ENCODE measurements at places on chromosomes 16 and 17. TPM values are rescaled to one million over a fixed set of nuclear protein-coding genes. Genes with fewer than 3 reads are reported as not detected.

GRCh38 chr17:45021607-45022287, 29.7 kb downstream of the DCAKD start:
- DNase-seq = no peak

GRCh38 chr17:42422958-42423712, at the start of gene CAVIN1:
CAVIN1 (minus strand) TSS chr17:42423256; CDS start chr17:42423097, 159 bp downstream.
- DNase-seq = peak; percentile 90

GRCh38 chr17:6507535-6507934, 48.8 kb downstream of the PITPNM3 start:
- DNase-seq = no peak

DNA sequence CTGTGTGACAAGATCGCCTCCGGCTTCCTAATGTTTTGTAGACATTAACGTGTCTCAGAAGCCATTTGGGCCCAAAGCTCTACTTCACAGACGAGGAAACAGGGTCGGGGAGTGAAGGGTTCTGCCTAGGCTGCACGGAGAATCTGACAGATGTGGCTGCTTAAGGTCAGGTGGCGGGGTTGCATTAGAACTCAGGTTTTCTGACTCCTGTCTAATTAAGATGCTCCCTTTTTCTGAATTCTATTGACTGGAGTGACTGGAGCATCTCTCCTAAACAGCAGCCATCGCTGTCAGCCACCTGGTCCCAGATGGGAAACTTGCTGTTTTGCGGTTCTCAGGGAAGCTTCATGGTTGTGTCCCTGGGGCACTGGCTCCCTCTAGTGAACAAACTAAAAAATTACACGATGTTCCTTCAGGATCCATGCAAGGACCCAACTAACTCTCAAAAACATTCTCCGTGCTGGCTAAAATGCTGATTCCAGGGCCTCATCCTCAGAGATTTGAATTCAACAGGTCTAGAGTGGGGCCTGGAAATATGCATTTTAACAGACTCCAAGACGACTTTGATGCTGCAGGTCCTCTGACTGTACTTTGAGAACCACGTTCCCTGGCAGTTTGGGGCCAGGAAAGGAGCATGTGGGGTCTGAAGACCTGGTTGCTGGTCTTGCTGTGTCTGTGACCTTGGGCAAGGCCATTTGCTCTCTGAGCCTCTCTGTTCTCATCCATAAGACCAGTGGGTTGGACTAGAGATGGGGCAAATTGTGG, 117.4 kb downstream of the IRF8 start:
- no peak for DNase-seq

GRCh38 chr17:57801044-57801711, 48.7 kb downstream of the MRPS23 start:
- no peak for DNase-seq

GRCh38 chr16:47979164-47979520, 176.7 kb downstream of the ABCC12 start:
- no peak for DNase-seq

DNA sequence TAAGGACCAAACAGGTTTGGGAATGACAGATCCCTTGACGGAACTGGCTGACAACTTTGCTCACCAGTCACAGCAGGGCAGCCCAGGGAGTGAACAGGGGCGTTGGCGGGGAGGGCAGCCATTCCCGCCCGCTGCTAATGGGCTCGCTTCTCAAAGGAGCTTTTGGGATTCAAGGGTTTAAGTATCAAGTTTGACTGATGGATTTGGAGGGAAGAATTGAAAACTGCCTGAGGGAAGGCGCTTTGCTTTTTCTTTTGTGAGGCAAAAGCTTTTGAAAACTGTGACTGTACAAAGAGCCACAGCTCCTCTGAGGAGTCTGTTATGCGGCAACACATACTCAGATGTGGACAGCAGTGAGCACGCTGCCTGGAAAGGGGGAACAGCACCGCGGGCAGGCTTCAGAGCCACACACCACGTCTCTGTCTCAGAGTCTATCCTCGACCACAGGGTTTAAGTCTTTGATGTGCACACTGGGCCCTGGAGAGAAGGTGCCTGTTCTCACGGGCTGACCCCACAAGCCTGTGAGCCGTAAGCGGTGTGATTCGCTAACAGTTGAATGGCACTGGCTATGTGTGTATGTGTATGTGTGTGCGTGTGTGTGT, 79.9 kb upstream of the HSBP1 start:
- DNase-seq = no peak

- DNase-seq = no peak
These were observed 15.9 kb upstream of the ICAM2 start for GRCh38 chr17:64036198-64036922.

GRCh38 chr17:61770752-61771533, 92.4 kb downstream of the BRIP1 start:
- no peak for DNase-seq

GRCh38 chr16:19776565-19776964, 58.5 kb downstream of the IQCK start:
- DNase-seq = no peak

Gene CTU2
- polyA plus RNA-seq = 13.3 TPM

DNA sequence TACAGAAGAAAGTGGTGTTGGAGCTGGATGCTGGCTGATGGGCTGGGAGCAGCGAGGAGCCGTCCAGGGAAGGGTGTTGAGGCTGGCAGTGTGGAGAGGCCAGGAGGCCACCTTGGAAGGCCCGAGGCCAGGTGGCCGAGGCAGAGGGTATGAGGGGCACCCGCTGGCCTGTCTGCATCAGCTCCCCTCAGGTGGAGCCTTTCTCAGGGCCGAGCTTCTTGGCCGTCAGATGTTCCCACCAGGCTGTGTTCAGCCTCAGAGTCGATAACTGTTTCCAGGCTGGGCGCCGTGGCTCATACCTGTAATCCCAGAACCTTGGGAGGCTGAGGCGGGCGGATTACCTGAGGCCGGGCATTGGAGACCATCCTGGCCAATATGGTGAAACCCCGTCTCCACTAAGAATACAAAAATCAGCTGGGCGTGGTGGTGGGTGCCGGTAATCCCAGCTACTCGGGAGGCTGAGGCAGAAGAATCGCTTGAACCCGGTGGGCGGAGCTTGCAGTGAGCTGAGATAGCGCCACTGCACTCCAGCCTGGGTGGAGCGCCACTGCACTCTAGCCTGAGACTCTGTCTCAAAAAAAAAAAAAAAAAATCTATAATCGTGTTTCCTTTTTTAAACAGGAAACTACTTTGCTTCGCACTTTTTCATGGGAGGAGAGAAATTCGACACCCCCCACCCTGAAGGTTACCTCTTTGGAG, 25.3 kb downstream of the MGRN1 start:
- no peak for DNase-seq

GRCh38 chr16:4745274-4745569, 10.9 kb downstream of the DNAAF8 start:
- DNase-seq = no peak

Gene WFIKKN2
- 1.1 TPM for polyA plus RNA-seq

DNA sequence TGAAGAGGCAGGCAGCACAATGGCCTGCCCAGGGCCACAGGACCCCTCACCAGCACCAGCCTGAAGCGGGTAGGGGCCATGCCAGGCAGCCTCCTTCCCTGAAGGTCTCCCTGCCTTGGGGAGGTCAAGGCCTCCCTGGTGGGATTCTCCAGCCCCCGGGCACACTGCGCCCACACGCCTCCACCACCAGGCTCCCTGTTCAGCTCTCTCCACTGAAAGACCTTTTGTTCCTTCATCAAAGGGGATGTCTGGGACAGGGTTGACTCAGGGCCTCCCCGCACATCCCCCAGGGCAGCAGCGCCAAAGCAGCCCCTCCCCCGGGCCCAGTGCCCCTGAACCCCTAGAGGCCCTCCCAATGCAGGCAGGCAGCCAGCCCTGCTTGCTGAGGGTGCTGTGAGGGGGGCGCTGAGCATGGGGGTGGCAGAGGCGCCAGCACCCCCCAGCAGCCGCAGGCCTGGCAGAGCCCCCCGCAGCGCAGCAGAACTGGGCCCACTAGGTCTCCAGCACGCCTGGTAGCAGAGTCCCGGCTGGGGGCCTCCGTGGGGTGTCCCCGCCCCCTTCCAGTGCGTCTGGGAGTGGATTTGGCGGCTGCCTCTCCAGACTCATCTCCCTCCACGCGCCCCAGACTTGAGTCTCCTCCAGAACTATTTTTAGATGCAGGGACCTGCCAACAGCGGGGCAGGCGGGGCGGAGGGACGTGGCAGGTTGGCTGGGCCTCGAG, 13.1 kb downstream of the BCAR1 start:
- no peak for DNase-seq

GRCh38 chr17:37118366-37119137, 169.8 kb downstream of the AATF start:
- DNase-seq = no peak

DNA sequence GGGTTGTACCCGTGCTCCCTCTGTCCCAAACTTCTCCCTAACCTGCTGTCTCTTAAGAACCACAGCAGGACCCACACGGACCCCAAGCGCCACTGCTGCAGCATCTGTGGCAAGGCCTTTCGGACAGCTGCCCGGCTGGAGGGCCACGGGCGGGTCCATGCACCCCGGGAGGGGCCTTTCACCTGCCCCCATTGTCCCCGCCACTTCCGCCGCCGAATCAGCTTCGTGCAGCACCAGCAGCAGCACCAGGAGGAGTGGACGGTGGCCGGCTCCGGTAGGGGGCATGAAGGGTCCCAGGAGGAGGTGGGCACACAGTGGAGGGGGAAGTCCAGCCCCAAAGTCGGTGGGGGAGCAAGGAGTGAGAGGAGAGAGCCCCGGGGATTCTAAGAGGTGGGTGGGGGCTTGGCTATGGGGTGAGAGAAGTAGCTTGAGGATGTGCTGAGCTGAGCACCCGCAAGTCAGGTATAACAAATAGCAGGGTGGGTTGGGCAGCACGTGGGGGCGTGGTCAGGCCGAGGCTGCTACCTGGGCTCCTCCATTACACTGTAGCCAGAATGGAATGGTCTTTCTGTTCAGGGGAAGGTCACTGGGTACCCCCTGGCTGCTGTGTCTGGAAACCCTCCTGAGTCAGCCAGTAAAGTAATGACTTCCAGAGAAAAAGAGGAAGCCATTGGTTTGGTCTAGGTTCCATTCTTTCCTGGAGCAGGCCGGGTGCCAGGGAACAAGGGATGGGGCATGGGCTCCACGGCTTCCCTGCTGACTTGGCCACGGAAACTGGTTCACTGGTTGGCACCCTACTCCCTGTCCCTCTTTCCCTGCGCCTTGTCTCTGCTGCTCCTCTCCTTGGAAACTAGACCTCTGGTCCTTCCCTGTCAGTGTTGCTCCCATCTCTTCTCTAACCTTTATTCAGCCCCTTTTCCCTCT, 7.1 kb downstream of the PRSS53 start:
- no peak for DNase-seq

DNA sequence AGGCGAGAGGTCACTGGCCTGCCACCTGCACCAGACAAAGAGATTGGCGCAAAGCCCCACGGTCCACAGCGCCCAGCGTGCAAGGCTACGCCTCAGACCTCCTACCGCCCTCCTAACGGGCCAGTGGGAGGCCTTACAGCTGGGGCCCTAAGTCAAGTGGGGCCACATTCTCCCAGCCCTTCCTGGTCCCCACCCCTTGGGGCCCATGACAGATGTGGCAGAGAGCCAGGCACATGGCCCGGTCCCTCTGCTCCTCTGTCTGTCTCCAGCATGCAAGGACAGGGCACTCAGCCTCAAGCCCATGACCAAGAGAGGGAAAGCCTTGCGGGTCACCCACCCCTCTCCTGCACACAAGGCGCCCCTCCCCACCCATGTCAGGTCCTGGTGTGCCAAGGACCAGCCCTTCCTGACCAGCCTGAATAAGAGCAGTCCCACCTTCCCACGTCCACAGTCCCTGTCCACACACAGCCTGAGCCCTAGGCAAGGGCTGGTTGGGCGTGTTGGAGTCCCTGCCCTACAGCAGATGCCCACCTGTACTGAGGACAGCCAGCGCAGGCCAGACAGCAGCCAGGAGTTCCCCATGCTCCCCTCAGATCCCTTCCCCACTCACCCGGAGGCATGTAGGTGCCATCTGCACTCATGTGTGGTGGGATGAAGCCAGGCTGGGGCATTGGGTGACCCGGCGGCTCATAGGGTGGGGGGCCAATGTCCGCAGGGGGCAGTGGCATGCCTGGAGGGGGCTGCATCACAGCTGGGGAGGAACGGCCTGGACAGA, 25.3 kb downstream of the CDIP1 start:
- DNase-seq = no peak

Gene PRAC1
- polyA plus RNA-seq = not detected

- DNase-seq = no peak
These were observed 1.4 kb downstream of the ZG16 start for GRCh38 chr16:29779474-29779873.

- DNase-seq = no peak
These were observed 132.3 kb upstream of the SDK2 start for GRCh38 chr17:73776351-73777130.

DNA sequence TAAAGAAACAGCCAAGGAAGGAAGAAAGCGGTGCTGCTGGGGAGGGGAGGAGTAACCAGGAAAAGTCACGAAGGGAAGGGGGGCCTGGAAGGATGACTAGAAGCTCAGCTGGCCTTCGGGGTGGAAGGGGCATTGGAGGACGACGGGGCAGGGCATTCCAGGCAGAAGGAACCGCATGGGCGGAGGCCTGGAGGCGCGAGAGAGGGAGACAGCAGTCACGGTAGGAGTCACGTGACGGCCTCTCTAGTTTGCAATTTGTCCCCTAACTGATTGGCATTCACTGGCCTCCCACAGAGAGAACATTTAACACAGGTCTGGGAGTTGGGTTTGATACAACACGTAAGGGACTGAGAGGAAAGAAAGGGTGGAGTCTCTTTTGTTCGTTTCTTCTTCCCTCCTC, 63.9 kb downstream of the RTN4RL1 start:
- no peak for DNase-seq

Gene RBBP6
- 84.4 TPM for polyA plus RNA-seq

GRCh38 chr17:77281122-77281903, 140.5 kb downstream of the SEC14L1 start:
- no peak for DNase-seq

DNA sequence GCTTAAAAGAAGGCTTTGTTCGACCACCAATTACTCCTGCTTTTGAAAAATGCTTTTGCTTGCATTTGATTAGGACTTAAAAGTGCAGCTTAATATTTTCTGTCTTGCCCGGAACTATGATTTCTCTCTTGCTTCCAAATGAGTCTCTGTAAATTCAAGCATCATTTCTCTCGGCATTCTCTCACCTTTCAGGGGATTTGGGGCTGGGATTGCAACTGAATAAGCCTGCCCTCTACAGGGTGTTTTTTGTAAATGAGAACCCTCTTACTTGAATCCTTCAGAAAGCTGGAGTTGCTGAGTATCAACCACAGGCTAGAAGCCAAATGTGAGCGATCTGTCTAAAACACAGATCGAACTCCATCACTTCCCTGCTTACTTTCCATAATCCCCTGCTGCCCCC, 234.6 kb downstream of the TMEM114 start:
- DNase-seq = no peak

GRCh38 chr16:27483624-27484023, 66.1 kb downstream of the GTF3C1 start:
- no peak for DNase-seq

Gene DERL2
- polyA plus RNA-seq = 80.0 TPM

DNA sequence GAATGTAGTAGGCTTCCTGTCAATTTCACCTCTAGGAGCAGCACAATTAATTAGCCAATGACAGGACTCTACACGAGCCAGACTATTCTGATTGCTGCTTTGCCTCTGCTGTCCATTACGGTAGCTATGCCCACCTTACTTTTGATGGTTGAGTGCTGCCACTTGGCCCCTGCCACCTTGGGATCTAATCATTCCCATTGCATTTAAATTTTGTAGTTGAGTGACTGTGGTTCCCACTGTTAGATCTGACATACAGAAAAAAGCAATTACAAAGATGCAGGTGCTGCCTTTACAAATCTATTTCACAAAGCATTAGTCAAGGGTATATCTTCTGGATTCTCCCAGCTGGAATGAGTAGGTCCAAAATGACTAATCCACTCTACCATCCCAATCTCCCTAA, 39.9 kb downstream of the CRISPLD2 start:
- no peak for DNase-seq

Gene PLEKHH3
- polyA plus RNA-seq = 18.9 TPM

Measured in renal cortex interstitium (tissue), 15 donors.